ENCODE measurements at places on chromosomes 1 and 21.

DNA sequence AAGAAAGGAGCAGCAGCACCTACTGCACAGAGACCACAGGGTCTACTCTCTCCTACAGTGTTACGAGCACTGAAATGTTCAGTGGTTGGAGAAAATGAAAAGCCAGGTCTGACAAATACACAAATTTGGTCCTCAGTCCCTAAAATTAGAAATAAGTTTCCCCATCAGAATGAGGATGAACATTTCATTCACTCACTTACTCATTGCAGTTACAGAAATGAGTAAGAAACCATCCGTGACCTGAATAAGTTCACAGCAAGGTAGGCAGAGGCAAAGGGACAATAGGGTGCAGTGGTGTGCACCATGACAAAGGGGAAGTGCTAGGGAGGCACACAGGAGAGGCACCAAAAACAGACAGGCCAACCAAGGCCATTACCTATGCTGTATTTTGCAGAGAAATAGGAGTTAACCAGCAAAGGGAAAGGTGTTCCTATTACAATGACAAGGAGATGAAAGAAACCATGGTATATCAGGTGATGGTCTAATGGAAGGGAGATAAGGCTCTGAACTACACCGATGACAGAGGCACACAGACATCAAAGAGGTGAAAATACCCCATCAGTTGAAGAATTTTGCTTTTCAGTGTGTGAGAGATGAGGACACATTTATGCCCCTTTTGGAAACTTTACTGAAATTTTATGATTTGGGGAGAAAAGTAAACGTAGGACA lies 29.4 kb downstream of the VAV3 start:
- DNase-seq: no peak

GRCh38 chr1:76113446-76113845 lies 38.9 kb downstream of the ST6GALNAC3 start:
- DNase-seq: no peak

DNA sequence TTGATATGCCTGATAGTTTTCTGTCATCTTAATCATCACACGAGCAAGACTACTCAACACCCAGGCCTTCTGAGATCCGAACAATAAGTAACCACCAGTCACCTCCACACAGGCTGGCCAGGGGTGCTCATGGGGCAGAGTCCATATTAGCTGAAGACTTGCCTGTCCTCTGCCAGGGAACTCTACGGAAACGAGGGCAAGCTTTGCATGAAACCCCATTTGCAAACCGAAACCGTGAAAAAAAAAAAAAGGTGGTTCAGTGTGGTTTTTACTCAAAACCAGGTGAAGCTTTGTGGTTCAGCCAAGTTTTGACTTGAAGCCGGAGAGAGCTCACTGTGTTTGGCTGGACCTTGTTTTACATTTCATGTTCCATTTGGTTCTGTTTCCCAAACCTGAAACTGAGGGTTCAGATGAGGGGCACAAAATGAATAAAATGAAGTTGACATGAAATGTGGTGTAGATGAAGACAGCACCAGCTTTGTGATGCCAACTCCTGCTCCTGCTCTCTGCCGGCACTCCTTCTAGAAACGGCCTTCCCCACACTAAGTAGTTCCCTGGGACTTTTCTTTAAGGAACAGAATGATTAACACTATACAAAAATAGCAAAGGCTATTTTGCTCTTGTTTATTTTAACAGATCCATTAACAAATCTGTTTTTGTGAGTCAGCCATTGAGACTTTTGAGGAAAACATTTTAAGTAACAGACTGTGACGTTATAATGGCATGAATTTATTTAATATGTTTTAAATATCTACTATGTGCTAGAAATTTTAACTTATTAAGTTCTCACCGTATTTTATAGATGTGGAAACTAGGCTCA lies 74.7 kb downstream of the RUNX1 start:
- DNase-seq: no peak

DNA sequence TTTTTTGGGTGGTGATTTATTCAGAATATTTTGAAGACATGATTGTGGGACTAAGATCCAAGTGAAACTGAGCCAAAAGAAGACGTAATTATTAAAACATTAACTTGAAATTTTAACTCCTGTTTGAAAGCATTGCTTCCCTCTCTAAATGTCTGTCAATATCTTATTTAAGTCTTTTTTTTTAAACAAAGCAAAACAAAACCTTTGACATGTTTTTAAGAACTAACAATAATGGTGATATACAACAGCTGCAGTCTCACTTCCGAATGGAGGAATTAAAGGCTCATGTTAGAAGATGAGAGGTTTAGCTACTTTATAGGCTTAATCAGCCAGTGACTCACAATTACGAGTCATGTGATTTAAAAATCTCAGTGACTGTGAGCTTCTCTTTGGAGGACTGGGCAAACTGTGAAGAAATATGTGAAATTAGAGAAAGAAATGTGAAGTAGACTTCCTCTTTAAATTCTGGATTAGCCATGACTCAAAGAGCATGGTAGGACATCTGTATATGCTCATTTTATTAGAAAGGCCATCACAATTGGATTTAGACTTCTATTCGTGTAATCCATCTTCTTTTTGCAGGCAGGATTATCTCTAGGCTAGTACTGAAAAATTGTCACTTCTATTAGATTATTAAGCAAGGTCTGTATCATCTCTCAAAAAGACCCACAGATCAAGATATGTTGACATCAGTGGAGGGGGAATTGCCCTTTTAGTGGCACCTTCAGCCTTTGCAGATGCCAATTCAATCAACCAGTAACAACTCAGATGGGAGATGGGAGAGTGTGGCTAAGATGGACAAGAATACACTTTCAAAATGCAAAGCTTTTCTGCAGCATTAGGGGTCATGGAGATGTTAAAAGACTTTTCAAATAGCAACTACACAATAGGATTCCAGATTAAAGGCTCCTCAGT lies 28.7 kb downstream of the KCNA3 start:
- DNase-seq: no peak

DNA sequence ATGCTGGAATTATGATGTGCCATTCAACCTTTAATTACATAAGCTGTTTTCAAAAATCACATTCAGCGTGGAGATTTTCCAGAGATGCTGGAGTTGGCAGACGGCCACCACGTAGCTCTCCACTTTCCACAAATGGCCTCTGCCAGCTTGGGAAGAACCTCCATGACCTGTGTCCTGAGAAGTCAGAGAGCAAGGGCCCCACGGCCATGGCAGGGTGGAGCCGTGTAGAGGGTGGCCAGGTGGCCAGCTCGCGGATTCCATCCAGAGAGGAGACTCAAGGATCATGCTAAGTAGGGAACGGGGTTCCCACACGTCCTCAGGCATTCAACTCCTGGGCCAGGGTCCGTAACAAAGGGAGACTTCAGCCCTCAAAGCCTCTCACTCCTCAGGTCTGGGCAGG lies 1.3 kb upstream of the GALE start:
- DNase-seq: no peak

DNA sequence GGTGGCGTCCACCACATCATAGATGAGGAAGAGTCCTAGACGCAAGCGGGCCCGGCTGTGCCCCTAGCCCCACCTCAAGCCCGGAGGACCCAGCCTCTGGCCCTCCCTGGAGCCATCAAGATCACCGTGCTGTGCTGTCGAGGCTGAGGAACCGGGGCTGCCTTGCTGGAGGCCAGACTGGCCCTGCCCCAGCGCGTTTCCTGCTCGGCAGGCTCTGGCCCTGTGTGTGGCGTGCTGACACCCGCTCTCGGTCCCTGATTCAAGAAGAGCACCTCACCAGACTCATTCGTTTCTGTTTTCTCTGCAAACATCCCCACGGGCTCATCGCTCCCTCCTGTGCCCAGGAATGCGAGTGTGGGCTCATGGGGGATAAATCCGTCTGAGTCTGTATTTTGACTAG lies 51.1 kb downstream of the GLIS1 start:
- DNase-seq: no peak

DNA sequence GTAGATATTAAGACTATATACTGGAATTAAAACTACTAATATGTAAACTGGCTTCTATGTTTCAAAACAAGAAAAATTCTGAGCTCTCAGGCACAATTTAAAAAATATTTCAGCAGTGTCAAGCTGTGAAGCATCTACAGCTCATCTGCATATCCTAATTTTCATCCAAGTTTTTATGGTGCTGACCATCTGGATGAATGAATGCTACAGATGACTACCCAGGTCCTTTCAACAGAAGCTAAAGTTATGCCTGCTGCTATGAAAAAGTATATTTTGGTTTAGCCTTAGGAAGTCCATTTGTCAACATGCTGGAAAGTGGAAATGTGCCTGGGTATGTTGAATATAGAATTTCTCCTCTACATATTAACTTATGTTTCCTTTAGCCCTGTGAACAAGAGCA lies 206.9 kb downstream of the NEGR1 start:
- no peak for DNase-seq

GRCh38 chr1:23763041-23763577 lies 15.1 kb upstream of the PITHD1 start:
- no peak for DNase-seq

- no peak for DNase-seq
Observed at GRCh38 chr21:20004367-20004766, 993.8 kb upstream of the NCAM2 start.

GRCh38 chr1:230507666-230508402 lies 81.7 kb upstream of the PGBD5 start:
- DNase-seq: no peak

- DNase-seq: no peak
Observed at GRCh38 chr1:225449261-225449660, 21.4 kb upstream of the LBR start.

DNA sequence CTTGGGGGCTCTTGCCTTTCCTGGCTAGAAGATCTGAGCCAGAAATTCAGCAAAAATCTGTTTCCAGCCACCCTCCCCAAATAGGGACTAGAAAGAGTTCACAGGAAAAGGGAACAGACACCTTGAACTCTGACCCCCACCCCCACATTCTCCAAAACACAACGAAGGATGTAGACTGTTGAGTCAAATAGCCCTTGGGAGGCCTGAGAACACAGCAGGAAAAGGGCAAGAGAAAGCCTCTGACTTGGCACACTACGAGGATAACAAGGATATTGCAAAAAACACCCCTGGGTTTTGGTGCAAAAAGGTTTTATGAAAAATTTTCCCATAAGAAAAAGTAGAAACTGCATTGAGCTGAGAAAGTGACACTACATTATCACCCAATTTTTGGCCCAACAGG lies 1.9 kb upstream of the YRDC start:
- DNase-seq: no peak

DNA sequence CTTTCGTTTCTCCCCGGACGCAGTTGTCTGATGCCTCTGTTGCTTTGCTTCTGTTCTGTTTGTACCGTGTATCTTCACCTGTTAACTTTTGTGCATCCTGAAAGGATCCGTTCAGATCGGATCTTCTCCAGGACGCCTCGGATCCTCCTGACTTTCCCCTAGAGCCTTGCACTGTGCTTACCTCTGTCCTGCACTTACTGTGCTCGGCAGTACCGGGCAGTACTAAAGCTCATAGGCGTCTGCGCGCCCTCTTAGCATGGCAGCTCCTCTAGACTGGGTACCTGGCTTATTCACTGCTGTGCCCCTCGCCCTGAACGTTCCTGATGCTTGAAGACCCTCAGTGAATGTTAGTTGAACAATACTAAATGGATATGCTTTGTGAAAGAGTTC lies 934 bp downstream of the SCP2 start:
- no peak for DNase-seq

DNA sequence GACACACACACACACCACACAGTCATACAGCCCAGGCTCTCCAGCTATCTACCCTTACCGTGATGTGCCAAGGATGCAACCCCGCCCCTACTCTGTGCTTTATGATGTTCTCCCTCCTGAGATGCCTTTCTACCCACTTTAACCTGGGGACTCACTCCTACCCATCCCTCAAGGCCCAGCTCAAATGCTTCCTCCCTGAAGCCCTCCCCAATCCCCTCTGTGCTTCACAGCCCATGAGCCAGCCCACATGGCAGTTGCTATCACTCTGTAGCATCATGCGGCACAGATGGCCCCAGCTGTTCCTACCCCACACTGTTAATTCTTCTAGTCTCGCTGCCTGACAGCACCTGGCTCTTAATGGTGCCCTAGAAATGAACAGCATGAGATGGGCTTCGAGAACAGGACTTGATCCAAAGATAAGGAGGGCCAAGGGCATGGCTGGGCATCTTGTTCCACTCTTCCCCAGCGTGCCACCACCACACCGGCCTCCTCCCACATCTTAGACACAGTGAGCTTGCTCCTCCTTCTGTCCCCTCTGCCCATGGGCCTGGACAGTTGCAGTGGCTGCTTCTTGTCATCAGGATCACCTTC lies 109.8 kb downstream of the GLIS1 start:
- DNase-seq: no peak

- DNase-seq: no peak
Observed at GRCh38 chr1:166062421-166063070, 104.3 kb downstream of the FAM78B start.

DNA sequence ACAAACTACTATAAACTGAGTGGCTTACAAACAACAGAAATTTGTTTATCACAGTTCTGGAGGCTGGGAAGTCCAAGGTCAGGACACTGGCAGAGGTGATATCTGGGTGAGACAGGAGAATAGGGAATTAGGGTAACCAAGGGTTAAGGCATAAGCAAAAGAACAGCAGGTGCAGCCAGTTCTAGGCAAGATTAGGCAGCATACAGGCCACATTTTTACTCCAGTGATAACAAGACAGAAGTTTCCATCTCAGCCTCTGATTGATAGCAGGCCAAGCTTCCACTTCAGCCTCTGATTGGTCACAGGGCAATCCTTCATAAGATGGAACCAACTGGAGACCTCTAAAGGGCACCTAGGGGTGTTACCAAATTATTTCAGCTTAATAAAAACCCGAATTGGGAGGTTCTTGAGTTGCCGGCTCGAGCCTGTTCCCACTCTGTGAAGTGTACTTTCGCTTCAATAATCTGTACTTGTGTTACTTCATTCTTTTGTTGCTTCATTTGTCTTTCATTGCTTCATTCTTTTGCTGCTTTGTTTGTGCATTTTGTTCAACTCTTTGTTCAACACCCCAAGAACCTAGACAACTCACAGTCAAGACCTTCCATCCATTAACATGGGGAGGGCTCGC lies 185.6 kb downstream of the TOMM20 start:
- no peak for DNase-seq

GRCh38 chr1:234144901-234145300 lies 228.4 kb upstream of the COA6 start:
- no peak for DNase-seq

DNA sequence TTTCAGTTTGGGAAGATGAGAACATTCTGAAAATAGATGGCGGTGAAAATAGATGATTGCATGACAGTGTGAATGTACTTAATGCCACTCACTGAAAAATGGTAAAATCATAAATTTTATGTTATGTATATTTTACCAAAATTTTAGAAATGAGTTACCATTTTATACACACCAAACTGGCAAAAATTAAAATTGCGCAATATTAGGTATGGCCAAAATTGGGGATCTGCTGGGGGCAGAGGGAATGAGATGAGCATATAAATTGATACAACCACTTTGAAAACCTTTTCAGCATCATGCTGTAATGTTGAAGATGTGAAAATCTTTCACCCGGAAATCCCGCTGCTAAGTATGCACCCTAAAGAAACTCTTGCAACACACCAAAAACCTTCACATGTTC lies 10.8 kb upstream of the TMPRSS2 start:
- no peak for DNase-seq

Measured in NCI-H1417 treated with DMSO at 0.1 percent for 48 hours (cell line).